Testis (tissue), 5 donors: ENCODE measurements at places on chromosomes 12 and 14.

GRCh38 chr14:89848165-89848564 is 106.4 kb downstream of the EFCAB11 start:
- no peak for DNase-seq

DNA sequence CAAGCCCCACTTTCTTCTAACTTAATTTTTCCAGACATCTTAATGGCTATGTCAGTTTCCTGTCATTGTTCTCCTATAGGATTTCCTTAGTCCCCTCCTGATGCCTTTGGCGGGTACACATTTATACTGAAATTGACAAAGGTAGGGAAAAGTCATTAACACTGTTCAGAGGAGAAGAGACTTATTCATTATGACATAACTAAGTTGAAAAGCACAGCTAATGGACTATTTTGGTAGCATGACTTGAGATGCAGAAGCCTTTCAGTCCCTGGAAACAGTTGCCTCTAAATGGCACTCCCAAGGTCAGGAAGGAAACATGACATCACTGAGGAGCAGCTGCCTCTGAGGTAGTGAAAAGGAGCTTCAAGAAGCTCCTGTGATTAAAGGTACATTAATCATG is 317.5 kb upstream of the KITLG start:
- no peak for DNase-seq

DNA sequence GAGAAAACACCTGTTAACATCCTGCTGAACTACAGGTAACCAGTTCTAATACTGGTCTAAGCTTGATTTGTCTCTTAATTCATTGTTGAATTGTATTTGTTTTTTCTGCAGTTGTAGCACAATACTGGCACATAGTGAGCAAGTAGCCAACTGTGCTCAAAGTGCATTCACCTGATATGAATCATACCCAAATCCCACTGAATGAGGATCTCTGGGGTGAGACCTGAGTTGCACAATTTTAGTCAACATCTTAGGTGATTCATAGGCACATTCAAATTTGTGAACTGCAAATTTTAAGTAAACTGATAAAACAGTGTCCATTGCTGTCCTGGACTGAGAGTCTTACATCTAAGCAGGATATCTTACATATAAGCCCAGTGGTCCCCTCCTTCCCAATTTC is 12.8 kb downstream of the KCNC2 start:
- no peak for DNase-seq

DNA sequence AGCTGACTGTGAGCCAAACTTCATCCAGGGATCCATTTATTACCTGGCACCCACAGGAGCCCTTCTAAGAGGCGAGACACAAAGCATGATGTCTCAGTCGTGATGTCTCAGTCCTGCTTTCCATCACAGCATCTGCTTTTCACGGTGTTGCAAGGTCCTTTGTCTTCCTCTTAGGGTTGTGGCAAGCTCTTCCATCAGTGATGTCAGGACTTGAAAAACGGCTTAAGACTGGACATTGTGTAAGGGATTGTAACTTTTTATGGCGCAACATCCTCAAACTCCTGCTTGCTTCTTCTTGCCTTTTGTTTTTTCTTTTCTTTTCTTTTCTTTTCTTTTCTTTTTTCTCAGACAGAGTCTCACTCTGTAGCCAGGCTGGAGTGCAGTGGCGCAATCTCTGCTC is 586.5 kb upstream of the TMEM132C start:
- DNase-seq, result no peak

DNA sequence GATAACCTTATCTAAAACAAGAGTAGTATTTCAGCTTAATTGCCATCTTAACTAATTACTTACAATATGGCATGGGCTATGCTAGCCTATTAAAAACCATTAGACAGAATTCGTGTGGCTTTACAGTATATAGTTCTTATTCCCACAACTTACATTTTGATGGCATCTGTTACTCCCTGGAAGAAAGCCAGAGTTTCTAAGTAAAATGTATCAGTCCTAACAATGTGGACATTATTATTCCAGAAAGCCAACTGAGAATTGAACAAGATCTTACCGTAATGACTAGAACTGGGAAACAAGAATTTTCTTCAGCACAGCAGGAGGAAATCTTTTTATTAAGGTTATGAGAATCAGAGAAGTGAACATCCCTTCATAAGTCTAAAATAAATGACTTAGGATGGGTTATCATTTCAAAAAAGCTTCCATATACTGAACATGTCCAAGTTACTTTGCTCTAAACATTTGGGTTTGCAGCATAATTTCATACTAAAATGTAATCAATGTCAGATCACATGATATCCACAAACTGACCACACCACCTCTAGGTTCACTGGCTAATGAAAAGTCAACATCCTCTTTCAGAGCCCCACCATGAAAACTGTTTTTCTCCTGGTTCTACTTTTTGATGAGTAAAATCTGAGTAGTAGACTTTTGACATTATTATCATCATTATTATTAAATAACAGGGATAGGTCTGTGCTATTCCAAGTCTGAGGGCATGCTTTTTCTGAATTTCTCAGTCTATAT is 179.7 kb downstream of the SSPN start:
- no peak for DNase-seq

DNA sequence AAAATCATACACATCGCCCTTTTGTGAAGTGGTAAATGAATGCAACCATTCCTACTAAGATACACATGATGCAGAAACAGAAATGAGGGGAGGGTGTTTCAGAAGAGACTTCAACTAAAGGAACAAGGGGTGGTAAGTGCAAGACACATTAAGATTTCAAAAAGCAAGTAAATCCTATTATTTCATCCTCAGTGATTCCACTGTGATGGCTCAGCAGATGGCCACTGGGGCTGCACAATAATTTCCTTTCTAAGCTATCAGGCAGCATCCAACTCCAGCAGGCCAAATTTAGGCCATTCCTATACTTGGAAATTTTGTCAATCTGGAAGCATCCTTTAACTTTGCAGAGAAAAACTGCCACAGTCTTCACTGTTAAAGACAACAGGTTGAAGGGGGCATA is 272.4 kb downstream of the NELL2 start:
- no peak for DNase-seq

GRCh38 chr12:57604454-57604991 is at the start of gene DTX3:
DTX3 (plus strand) TSS chr12:57604824; CDS start chr12:57606518, 1,694 bp downstream.
- DNase-seq, result peak; percentile 83

DNA sequence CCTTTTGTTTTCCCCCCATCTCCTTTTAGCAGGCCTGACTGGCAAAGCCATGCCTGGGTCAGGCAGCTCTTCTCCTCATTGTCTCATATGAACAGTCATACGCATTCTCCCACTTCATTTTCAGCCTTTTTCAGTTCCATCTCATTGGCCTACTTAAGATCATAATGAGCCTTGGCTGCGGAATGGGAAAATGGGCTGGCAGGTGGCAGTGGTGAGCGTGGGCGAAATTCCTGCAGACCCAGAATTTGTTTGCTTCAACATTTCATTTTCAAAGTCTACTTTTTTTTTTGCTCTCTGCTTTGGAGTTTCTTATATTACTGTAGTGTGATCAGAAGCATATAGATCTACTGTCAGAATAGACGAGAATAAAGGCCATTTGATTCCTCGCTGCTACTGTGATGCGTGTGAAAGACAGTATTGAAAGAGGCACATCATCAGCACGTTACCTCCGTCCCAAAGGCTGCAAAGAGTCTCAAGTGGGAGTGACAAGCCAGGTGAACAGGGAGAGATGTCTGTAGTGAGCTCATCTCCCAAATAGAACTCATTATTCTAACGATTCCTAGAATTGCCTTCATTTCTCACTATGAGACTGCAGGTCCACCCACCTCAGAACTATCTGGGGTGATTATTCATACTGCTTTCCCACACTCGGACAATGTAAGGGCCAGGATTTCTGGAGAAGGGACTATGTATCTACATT is 73.7 kb downstream of the TBK1 start:
- DNase-seq, result no peak

- DNase-seq, result peak; percentile 42
Observed at GRCh38 chr14:46063872-46064271, 587.7 kb downstream of the RPL10L start.

DNA sequence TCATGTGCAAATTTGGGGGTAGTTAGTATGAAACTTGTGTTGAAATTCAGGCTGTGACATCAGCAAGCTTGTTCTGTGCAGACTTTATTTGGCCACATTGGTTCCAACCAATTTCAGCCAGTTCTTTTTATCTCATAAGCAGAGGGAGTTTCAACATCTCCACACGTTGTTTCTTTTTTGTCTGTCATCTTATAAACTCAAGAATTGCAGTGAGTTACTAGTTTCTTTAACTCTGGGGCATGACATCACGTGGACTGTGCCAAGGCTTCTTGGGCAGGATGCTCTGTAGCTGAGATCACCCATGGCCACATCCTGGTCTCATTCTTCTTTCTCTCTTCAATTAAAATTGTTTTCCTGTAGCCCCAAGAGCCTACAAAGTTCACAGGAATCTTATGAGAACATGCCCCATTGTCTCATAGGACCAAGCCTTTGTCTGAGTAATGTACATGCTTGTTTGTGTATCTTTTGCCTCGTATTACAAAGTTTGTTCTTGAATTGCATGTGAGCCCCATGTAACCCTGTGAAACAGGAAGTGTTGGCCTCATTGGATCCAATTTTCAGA is 982.0 kb upstream of the TMEM132C start:
- DNase-seq, result no peak

GRCh38 chr12:76830436-76830835 is 48.4 kb downstream of the CSRP2 start:
- DNase-seq, result no peak

- no peak for DNase-seq
Observed at GRCh38 chr14:94933486-94933885, 163.6 kb upstream of the GSC start.

DNA sequence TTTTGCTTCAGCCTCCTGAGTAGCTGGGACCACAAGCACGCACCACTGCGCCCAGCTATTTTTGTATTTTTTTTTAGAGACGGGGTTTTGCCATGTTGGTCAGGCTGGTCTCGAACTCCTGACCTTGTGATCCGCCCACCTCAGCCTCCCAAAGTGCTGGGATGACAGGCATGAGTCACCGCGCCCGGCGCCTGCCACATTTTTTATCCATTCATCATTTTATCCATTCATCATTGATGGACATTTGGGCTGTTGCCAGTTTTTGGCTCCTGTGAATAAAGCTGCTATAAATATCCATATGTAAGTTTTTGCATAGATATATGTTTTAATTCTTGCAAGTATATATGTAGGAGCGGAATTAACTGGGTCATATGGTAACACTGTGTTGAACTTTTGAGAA is 79.5 kb downstream of the DAAM1 start:
- no peak for DNase-seq

DNA sequence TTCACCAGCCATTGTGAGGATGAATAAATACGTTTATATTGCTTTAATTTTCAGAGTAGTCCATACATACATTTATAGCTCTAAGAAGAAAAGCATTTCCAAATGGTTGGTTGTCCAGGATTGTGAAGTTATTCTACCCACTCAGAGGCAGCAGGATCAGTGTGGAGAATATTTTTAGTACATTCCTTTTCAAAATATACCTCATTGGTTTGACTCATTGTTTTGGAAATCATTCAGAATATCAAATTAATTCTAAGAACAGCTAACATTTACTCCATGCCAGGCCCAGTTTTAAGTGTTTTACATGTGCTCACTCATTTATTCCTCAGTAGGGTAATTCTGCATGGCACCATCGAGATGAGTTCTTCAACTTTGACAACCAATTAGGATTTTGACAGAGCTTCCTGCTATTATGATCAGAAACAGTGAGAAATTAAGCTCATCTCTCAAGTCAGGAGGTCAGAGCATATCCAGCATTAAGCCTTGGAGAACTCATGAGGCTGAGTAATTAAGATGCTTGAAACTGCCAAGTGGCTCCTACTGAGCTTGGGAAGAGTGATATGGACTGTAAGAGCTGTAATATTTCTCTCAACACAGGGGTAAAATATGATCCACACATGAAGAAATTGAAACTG is 153.3 kb upstream of the CLEC14A start:
- no peak for DNase-seq

GRCh38 chr12:124492879-124493808 is 74.3 kb downstream of the NCOR2 start:
- no peak for DNase-seq

GRCh38 chr12:63045020-63045860 is 105.8 kb downstream of the AVPR1A start:
- DNase-seq, result no peak

GRCh38 chr12:26283046-26283445 is 87.7 kb downstream of the SSPN start:
- no peak for DNase-seq

- DNase-seq, result no peak
Observed at GRCh38 chr12:3274664-3275063, 197.5 kb downstream of the TSPAN9 start.

- DNase-seq, result no peak
Observed at GRCh38 chr12:117680312-117680711, 288.5 kb downstream of the KSR2 start.

GRCh38 chr12:95151821-95152220 is 65.4 kb downstream of the FGD6 start:
- DNase-seq, result no peak

DNA sequence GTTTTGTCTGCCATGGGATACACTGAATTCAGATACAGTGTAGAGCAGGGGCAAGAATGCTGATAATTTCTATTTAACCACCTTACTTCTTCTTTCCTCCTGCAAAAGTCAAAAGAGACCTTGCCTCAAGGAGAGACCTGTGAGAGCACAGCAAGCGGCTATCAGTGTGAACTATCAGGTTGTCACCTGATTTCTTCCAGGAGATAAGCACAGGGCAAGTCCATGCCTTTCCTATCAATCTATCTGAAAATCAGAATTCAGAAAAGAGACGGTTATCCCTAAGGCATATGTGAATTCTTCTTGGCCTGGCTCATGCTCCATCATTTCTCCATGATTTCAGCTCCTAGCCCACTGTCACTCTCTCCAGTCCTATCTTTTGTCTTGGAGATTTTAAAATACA is 128.9 kb upstream of the CCND2 start:
- DNase-seq, result no peak

GRCh38 chr14:71536015-71536740 is 396.1 kb upstream of the RGS6 start:
- DNase-seq, result no peak

DNA sequence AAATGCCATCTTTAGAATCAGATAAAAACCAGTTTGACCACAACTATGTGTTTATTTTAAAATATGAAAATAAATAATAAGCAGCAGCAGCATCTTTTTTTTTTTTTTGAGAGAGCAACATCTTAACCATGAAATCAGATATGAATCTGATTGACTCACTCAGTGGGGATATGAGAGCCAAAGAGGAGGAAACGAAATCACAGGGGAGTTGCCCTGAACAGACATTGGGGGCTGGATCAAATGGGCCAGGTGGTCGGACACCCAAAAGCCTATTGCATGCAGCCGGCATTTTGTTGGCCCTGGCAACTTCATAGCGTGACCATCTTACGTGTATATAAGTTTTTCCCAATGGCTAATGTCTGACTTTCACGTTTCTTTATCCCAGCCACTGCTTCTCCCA is 321.1 kb downstream of the NPAS3 start:
- DNase-seq, result no peak

- no peak for DNase-seq
Observed at GRCh38 chr14:29796853-29797252, 130.8 kb downstream of the PRKD1 start.
